Pons (tissue), 1 donor: ENCODE measurements at places on chromosomes 11 and 22.

DNA sequence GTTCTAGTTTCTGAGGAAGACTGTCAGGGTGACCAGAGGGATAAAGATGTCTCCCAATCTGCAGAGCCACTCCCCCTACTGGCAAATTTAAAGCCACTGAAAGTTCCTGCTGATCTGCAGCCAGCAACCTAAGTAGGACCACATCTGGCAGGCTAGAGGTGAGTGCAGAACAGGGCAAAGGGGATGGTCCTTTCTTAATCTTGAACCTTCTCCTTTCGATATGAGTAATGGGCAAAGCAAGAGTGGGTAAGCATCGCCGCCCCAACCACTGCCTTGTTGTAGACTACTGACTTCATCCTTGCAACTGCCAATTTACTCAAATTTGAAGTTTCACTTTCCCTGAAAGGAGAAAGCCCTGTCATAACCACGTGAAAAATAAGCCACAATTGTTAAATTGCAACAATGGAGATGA, 30.7 kb downstream of the SCUBE2 start:
- DNase-seq: peak; percentile 39

- no peak for DNase-seq
Measured at GRCh38 chr22:33380789-33381530, 322.8 kb upstream of the SYN3 start.

GRCh38 chr22:18156878-18157713, 7.1 kb downstream of the USP18 start:
- peak; percentile 74 for DNase-seq

DNA sequence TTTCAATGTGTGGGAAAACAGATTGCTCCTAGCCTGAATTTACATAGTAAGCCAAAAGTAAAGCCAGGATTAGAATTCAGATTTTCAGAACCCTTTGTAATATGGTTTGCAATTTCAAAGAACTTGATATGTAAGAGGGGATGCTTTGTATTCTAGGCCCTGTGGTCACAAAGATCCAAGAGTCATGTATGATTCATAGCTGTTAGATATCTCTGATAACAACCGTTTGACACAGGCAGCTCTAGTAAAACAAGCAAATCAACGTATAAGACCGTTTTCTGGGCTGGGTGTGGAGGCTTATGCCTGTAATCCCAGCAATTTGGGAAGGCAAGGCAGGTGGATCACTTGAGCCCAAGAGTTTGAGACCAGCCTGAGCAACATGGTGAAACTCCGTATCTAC, 79.6 kb downstream of the EMSY start:
- no peak for DNase-seq

DNA sequence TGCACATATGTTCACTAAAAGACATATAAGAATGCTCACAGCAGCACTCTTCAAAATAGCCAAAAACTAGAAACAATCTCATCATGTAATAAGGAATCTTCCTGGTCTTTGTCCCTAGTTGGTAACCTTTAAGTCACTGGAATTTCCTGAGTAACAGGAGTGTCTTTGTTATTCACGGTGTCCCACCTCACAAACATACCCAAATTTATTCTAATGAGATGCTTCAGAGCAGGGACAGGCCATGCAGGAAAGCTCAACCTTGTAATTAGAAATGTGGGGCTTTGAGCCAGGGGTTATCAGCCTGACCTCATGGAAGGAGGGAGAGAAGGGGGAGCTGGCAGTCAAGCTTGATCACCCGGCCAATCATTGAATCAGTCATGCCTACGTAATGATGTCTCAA, 40.3 kb upstream of the NFRKB start:
- DNase-seq: no peak

DNA sequence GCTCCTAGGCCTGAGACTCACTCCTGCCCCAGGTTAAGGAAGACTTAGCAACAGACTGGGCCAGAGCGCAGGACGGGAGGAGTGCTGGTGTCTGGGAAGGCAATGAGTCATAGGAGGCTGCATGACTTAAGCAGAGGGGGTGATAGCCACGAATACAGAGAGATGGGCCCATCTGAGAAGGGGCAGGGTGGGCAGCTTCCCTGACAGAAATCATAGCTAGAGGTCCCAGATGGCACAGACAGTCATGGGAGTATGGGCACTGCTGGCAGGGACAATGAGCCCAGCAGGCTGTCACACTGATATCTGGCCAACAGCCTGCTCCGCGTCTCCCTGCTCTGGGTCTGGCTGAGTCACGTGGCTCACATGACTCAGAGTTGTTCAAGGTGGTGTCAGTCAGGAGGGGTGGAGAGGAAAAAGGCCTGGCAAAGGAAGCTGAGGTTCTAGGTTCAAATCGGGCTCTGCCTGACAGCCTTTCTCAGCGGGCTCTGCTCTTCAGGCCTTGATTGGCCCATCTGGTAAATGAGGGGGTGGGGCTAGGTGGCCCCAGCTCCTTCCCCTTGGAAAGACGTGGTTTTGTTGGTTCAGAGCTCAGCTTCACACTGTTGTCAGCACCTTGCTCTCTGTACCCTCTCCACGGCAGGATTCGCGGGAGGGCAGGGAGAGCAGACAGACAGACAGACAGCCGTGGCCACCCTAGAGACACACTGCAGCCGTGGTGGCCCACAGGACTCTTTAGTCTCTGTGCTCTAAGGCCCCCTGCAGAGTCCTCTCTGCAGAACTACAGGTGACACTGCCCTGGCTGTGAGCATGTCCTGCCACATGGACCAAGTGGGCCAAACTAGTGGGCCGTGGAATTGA, 47.8 kb downstream of the DBX1 start:
- peak; percentile 82 for DNase-seq

- DNase-seq: no peak
Measured at GRCh38 chr11:108929241-108929640, 264.4 kb downstream of the DDX10 start.

DNA sequence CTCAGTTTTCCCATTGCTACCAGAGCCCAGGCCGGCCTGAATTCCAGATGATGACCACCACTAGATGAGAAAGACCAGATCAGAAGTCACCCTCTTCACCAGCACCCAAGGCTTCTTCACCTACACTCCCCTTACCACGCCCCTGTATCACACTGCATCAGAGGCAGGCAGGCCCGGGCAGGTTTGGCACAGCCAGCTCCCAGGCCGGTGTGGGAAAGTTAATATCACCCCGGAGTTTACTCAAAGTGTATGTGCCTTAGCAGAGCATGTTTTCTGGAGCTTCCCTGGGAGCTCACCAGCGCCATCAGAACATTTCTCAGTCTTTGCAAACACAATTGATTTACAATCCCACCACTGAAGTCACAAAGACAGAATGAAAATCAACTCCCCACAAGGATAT, 47.5 kb upstream of the POU2AF1 start:
- no peak for DNase-seq

- DNase-seq: no peak
Measured at GRCh38 chr11:18723991-18724390, 2.0 kb downstream of the IGSF22 start.

- no peak for DNase-seq
Measured at GRCh38 chr11:83523676-83524075, 237.5 kb upstream of the CCDC90B start.

DNA sequence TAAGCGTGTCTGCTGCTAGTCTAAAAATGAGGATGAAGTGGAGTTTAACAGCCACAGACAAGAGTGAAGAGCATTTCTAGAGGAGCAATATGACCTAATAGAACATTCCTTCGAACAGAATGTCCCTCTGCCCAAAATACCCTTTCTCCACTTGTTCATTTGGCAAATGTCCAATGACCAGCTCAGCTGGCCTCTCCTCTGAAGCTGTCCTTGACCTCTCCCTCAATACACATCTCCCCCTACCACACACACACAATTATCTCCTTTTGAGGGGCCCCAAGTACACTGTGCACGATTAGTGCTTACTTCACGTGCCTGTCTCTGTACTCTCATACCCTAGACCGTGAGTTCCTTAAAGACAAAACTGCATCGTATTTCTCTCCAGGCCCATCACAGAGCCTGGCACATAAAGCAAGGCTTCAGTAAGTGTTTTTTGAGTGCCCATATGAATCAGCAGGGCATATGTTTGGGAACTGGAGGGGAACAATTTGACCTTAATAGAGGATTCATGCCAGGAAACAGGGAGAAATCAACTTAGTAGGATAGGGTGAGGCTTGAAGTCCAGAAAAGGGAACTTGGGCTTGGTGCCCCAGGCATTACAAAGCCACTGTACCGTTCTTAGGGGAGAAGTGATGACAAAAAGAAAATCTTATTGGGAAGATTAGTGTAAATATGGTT, 18.1 kb upstream of the NCAM1 start:
- no peak for DNase-seq

DNA sequence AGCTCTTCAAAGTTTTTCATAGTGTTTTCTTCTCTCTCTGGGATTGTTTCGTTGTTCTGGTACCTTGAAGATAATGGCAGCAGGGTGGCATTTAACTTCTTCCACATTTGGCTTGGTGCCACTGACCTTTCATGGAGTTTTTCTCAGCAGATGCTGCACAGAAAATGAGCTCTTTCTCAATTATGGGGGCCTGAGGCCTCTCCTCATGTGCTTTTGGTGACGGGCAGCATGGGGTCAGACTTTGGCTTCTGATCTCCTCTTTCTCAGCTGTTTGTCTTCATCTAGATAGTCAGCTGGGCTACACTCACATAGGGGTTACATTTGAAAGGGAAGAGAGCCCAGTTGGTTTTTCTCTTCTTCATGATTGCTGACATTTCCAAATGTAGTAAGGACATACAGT, 76.3 kb downstream of the FAT3 start:
- no peak for DNase-seq

GRCh38 chr11:720642-721246, 14.7 kb downstream of the EPS8L2 start:
- no peak for DNase-seq

- DNase-seq: peak; percentile 17
Measured at GRCh38 chr11:86577644-86578636, 94.5 kb downstream of the ME3 start.

GRCh38 chr11:9527481-9528135, 45.9 kb upstream of the WEE1 start:
- peak; percentile 31 for DNase-seq

DNA sequence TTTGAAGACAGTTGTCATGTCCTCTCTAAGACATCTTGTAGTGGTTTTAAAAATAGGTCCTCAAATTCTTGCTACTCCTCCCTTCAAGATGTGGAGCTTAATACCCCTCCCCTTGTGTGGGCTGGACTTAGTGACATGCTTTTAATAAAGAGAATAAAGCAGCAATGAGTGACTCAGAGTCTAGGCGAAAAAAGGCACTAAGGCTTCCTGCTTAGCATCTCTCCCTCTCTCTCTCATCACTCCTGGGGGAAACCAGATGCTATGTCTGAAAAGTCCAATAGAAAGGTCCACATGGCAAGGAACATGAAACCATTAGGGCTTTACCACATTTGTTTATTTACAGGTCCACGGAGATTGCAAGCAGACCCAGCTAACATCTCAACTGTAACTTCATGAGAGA, 11.7 kb downstream of the SERGEF start:
- no peak for DNase-seq

- DNase-seq: no peak
Measured at GRCh38 chr11:12240677-12241076, 130.3 kb downstream of the MICAL2 start.

GRCh38 chr11:27914080-27914479, 193.9 kb downstream of the KIF18A start:
- no peak for DNase-seq

GRCh38 chr11:11046781-11047180, 188.9 kb upstream of the ZBED5 start:
- DNase-seq: no peak

- no peak for DNase-seq
Measured at GRCh38 chr22:21972293-21972779, 10.3 kb downstream of the TOP3B start.

DNA sequence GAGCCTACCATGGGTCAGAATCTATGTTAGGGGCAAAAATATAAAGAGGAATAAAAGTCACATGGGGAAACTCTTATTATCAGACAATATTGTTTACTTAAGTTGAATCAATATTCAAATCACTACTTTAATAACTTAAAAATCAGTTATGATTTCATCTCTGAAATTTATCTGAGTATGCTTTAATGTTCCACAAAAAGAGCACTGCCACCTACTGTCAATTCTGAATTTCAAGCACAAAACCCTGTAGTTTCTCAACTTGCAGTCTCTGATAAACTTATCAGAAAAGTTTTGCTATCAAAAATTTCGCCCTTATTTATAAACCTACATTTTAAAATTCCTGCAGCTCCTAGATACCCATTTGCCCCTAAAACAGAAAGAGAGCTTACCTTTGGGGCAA, 47.3 kb downstream of the RDX start:
- DNase-seq: no peak

GRCh38 chr11:111574373-111575225, 27.6 kb upstream of the SIK2 start:
- no peak for DNase-seq

DNA sequence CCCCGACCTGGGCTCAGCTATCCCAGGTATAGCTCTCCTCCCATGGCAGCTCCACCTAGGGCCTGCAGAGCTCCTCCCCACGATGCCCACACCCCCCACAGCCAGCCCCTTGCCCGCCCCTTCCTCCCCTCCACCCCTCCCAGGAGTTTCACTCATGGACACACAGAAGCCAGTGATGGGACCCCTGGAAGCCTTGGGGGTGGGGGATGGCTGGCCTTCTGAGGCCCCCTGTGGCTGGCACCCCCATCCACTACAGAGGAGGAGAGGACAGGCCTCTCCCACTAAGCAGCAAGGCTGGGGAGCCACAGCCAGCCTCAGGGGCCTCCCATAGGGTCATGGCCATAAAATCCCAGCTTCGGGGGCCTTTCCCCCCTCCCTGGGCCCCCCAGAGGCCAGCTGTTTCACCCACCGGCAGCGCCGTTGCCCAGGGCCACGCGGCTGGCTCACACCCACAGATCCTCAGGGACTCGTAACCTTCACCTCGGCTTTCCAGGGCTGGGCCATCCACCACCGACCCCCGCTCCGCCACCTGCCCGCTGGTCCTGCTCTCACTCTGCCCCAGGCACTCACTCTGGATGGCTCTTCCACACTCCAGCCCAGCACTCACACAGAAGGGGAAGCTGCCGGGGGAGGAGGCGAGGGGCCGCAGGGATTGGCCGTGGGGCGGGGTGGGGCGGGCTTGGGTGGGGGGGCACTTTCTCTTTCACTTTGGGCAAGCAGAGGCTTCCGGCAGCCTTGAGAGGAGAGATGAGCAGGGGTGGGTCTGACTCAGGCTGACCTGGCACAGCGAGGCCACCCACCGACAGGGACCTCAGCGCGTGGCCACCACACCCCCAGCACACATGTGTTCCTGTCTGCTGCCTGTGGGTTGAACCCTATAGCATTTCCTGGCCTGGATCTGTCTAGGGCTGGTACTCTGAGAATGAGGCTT, 2.2 kb downstream of the SLC25A22 start:
- no peak for DNase-seq
